ENCODE measurements at places on chromosomes 7 and 10.

DNA sequence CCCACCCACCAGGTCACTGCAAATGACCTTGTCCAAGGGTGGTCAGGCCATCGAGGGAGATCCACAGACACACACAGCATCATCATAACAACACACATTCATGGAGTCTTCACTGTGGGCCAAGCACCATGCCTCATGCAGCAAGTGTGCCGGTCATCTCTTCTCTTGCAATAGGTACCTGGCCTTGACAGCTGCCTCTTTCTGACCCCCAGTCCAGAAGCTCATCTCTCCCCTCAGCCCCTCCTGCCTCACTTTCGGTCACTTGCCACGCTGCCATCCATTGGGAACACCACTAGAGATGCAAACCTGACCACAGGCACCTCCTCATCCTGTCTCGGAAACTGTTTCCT, 75.9 kb downstream of the OAT start:
- no peak for DNase-seq

- DNase-seq = no peak
These were observed 147.6 kb upstream of the SHH start for GRCh38 chr7:155959894-155960293.

GRCh38 chr10:132624061-132624846, 86.7 kb downstream of the INPP5A start:
- DNase-seq = no peak

- no peak for DNase-seq
These were observed 89.9 kb downstream of the CHST15 start for GRCh38 chr10:124003481-124003870.

- DNase-seq = no peak
These were observed 15.1 kb upstream of the GPR15LG start for GRCh38 chr10:84158550-84158949.

GRCh38 chr7:79301419-79301818, 152.0 kb downstream of the MAGI2 start:
- DNase-seq = no peak

- no peak for DNase-seq
These were observed 586.3 kb downstream of the CNTNAP2 start for GRCh38 chr7:146702898-146703297.

DNA sequence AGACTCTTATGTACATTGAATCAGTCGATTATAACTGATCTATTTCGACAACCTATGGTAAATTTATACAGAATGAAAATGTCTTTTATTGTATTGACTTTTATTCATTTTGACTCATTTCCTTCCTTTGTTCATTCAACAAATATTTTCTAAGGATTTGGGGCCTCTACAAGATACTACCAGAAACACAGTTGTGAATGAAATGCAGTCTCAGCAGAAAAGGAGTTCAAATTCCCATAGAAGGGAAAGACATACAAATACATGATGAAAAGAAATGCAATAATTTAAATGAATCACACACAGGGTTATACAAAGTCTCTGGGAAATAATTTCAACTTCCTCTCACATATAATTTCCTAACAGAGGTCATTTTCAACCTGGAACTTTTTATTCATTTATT, 134.0 kb upstream of the SEMA3A start:
- no peak for DNase-seq

GRCh38 chr10:33242931-33243330, 91.5 kb downstream of the NRP1 start:
- DNase-seq = no peak

- no peak for DNase-seq
These were observed 62.4 kb upstream of the CCDC71L start for GRCh38 chr7:106723398-106723797.

DNA sequence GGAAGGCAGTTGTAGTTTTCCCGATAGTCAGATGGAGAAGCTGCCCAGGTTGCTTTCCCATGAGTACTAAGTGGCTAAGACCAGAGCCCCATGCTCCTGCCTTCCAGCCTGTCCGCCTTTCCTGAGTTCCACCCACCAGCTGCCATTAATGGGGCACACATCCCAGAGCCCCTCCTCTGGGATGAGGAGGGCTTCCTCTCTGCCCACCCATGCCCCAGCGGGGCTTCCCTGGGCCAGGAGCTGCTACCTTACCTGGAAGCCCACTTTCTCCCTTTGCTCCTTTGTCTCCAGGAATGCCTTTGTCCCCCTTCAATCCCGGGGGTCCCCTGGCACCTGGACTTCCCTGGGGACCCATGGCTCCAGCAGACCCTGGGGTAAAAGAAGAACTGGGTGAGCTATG, 7.8 kb downstream of the SFTPD start:
- no peak for DNase-seq

DNA sequence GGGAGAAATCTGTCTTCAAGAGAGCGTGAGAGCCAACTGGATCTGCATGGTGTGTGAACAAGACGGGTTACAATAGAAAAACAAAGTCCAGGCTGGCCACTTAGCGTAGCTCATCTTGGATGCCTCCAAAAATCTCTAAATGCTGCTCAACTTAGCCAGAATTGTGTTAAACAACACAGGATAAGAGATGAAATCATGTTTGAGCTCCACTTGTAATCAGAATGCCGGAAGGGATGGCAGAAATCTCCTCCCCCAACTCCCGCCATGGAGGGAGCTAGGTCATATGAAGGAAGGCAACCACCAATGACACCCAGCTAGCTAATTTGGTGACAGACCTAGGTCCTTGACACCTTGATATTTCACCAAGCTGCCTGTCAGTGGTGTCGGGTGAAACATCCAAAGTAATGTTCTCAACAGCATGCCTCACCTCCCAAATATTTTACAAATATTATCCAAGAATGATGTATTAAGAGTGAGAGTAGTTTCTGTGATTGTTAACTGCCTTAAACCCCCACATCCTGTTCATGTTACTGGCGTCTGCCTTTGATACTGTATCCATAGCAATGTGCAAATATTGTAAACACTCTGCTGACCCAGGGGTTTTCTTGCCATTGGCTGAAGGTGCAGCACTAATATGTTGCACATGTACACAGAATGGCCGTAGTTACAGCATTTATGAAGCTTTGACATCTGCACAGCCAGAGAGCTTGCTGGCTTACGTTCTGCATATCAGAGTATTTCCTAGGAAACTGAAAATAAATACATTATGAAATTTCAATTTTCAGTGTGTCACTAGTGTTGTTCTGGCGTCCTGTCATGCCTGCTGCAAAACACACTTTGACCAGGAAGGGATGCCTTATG, 25.8 kb downstream of the TMEM254 start:
- DNase-seq = no peak
